ENCODE measurements at places on chromosomes 7 and 10.

- no peak for DNase-seq
Measured at GRCh38 chr7:20395511-20395910, 64.8 kb downstream of the ITGB8 start.

DNA sequence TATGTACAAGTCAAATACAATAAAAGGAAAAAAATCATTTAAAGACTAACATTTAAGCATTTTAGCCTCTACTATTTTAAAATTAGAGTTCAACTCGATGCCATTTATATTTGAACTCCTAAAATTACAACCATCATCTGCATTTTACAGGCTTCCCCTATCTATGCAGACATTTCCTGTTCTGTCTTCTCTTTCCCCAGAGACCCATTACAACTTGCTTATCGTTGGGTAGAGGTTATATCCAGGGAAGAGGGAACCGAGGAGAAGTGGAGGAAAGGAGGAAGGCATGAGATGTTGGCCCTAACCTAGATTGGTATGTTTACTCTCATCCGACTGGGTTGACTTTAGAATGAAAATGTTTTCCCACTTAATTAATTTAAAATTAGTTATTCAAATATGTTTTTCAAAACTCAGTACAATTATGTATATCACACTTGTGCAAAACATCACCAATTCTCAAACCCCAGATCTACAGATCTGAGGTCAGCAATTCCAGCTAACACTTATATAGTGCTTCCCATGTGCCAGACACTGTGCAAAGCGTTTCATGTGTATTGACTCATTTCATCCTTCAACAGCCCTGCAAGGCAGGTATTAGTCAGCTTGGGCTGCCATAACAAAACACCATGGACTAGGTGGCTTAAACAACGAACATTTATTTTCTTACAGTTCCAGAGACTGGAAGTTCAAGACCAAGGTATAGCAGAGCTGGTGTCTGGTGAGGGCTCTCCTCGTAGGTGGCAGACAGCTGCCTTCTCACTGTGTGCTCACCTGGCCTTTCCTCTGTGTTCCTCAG lies 27.3 kb upstream of the HERPUD2 start:
- peak; percentile 68 for DNase-seq

DNA sequence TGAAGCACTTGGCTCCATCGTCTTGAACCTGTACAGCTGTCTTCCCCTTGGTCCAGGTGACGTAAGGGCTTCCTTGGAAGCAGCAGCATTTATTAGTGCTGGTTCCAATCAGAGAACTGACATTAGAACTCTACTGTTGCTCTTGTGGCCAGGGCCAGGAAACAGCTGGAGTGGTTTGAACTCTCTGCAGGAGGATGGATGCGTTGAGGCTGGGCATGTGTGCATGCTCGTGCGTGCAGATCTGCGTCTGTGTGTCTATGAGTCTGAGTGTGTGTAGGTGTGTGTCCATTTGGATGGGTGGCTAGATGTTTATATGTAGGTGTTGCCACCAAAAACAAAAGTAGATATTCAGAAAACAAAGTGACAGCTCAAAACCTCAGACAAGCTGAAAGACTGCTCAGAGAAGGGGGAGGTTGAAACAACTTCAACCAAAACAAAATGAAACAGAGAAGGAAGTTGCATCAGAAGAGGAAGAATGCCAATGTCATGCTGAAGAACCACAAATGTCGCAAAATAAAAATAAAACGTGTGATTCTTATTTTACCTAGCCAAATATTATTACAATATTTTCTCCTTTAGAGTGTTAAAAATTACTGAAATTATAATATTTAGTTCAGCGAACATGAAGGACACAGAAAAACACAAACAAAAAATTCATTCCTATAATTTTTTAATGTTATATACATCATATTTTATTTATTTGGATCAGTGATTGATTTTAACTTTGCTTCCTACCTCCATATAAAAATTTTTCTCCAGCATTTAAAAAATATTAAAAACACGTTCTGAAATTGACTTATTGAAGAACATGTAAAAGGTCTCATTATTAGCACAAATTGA lies 96.1 kb upstream of the MKLN1 start:
- DNase-seq = peak; percentile 79

- no peak for DNase-seq
Measured at GRCh38 chr7:114879554-114879953, 42.3 kb upstream of the MDFIC start.

- DNase-seq = no peak
Measured at GRCh38 chr10:117352724-117353123, 22.5 kb downstream of the PDZD8 start.

GRCh38 chr7:44097064-44097932 lies 6.8 kb upstream of the AEBP1 start:
- DNase-seq = no peak

DNA sequence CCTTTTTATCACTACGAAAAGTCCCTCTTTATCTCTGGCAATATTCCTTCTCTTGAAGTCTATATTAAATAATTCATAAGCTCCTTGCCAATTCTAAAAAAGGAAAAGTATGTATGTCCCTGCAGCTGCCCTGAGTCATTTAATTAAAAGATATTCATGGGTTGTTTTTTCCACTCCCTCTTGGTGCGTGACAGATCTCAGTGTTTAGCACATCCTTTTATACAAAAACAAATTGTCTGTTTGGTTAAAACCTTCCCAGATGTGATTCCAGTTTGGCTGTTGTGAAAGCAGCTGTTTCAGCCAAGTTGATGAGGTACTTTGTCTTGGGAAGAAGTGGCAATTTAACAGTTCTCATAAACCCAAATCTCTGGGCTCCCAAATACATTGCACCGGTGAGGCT lies 33.8 kb upstream of the PRLHR start:
- DNase-seq = no peak

DNA sequence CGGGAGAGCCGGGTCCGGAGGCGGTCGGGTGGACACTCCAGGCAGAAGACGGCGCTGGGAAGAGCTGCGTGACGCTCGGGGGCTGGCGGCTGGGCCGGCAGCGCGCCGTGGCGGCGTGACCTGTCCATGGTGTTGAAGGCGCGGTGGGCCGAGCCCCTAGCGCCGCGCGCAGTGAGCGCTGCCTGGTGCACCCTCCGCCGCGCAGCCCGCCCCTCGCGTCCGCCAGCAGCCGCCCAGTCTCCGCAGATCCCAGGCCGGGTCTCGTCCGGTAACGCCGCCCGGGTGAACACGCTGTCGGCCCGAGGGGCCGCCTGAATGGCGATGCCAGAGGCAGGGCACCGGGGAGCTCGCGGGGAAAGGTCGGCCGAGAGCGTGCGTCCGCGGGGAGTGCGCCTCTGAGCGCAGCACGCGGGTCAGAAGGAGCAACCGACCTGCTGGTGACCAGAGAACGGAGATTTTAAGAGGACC lies 657 bp upstream of the TMEM178B start:
- DNase-seq = no peak

DNA sequence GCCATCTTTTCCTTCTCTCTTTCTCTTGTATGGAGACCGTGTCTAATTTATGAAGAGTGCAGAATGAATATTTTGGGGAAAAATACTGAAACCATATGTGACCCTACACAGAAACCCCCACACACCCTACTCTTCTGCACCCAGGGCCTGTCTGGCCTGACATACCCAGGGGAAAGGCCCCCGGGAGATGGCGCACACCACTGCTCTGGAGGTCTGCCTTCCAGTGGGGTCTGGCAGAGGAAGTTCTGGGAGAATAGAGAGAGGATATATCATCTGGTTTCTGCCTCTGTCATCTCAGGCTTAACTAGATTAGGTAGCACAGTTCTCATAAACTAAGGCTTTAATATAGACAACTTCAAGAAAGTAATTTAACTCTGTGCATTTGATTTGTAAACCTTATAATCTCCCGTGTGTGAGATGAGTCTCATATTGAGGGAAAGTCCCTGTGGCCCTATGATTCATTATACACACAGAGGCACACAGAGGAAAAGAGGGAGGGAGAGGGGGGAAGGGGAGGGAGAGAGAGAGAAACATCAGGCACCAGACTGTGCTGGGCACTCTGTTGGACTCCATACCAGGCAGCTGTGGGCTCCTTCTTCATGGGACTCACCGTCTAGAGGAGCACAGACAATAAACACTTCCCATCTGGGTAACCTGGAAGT lies 123.3 kb downstream of the AOAH start:
- DNase-seq = peak; percentile 20

- DNase-seq = no peak
Measured at GRCh38 chr10:30018496-30018895, 40.9 kb downstream of the JCAD start.

GRCh38 chr7:101502466-101503098 lies 126.5 kb downstream of the MYL10 start:
- no peak for DNase-seq

DNA sequence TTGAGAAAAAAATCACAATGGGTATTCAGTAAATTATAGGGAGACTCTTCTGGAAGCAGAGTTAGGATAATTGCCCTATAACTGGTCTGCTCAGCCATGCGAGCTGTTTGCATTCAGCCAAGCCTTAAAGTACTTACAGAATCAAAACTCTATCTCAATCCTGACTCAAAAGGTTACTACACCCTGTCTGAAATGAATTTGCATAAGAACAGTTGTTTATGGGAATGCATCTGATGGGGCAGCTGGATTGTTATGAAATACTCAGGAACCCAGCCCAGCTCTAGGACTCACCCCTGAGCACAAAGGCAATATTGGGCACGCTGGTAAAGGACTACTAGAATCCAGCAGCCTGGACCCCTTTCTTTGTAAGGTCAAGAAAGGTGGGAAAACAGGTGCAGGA lies 38.8 kb downstream of the AKR1B15 start:
- DNase-seq = no peak

DNA sequence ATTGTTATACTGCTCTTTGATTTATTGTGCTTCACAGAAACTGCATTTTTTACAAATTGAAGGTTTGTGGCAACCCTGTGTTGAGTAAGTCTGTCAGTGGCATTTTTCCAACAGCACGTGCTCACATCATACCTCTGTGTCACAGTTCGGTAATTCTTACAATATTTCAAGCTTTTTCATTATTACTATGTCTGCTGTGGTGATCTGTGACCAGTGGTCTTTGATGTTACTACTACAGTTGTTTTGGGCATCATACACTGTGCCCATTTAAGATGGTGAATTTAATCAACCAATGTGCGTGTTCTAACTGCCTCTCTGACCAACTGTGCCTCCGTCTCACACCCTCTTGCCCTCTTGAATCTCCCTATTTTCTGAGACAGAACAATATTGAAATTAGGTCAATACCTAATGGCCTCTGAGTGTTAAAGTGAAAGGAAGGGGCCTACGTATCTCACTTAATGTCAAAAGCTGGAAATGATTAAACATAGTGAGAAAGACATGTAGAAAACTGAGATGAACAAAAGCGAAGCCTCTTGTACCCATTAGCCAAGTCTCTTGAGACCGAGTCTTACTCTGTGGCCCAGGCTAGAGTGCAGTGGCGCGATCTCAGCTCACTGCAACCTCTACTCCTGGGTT lies 20.2 kb upstream of the ASL start:
- DNase-seq = no peak

- DNase-seq = no peak
Measured at GRCh38 chr10:127648885-127649284, 88.1 kb upstream of the FOXI2 start.

GRCh38 chr7:47940088-47941013 lies 7.9 kb downstream of the PKD1L1 start:
- DNase-seq = no peak

DNA sequence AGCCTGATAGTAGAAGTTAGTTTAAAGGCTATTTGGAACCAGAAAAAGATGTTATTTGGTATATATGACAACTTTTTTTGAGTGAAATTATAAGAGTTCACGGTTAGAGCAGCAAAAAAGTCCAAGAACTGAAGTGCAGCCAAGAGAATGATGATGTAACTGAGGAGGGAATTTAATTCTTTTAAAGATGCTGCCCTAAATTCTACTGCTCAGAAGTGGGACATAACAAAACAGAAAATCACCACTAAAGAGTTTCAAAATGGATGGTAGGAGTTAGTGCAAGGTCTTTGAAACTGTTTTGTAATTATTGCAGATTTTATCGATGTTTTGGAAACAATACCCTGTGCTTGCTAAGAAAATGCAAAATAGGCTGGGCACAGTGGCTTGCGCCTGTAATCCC lies 6.5 kb downstream of the SAMD8 start:
- DNase-seq = no peak

GRCh38 chr10:132420469-132420980 lies 23.5 kb downstream of the PWWP2B start:
- no peak for DNase-seq

Measured in CD4-positive, alpha-beta T cell treated with Interleukin-4 for 4 hours (primary cell).